Endothelial cell of umbilical vein (primary cell): ENCODE measurements at places on chromosomes 16 and 17. TPM values are rescaled to one million over a fixed set of nuclear protein-coding genes. Genes with fewer than 3 reads are reported as not detected.

GRCh38 chr17:71142333-71142732 is 973.0 kb downstream of the KCNJ2 start:
- DNase-seq, result no peak

The C16orf89 gene
- total RNA-seq, result not detected in 2 replicates

The SULT1A2 gene
- not detected in 2 replicates for total RNA-seq

DNA sequence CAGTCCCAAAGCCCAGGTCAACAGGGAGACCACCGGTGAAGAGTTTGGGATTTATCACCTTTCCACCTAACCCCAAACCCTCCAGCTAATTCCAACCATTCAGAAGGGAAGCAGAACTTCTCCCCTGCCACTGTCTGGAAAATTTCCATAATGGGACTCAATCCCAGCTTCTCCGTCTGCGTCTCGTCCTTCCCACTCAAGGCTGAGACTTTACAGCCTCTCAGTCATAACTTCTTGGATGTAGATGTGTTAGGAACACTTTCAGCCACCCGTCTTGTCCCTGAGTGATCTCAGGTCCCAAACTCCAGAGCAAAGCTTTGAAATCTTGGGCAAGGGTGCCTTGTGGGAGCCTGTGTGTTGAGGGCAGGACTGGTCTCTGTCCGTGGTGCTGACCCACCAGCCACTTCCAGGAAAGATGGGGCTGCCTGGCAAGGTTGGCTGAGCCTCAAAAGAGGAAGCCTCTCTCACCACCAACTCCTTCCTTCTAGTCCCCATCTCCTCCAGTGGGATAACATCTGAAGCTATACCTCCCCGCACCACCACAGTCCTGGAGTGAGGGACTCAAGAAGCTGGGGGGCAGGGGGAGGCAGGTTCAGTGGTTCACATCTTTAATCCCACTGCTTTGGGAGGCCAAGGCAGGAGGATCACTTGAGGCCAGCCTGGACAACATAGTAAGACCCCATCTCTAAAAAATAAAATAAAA is 9.3 kb downstream of the GAS2L2 start:
- DNase-seq, result peak; percentile 30

GRCh38 chr17:1560101-1560857 is 2.3 kb downstream of the PITPNA start:
- peak; percentile 29 for DNase-seq

DNA sequence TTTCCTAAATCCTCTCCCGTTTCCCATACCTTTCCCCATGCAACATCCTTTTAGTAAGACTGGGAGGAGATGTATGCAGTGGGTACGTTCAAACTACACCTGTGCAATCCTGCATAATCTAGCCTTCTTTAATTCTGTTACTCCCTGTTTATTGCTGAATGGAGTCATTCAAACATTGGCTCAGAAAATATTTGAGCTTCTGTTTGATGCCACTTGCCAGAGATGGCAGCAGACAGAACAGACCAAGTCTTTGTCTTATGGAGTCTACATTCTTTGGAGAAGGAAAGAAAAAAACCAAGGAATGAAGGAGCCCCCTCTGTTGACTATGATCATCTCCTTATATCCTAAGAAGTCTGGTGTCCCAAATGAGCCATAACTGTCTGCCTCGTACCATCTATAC is 288.8 kb downstream of the HAPSTR1 start:
- DNase-seq, result no peak

DNA sequence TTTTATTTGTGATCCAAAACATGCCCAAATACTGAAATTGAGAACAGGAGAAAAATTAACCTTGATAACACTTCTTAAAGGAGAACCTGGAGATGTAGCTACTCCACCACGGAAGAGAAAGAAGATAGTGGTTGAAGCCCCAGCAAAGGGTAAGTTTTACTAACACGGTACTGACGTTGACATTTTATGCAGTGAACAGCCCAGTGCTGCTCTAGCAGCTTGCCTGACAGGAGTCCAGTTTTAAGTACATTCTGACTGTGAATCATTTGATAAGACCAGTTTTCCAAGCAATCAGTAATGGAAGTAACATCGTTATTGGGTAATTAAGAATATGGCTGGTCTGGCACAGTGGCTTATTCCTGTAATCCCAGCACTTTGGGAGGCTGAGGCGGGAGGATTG is 6.5 kb downstream of the ORC6 start:
- DNase-seq, result no peak

The ALOX12 gene
- total RNA-seq, result not detected in 2 replicates

The ANKRD40CL gene
- total RNA-seq, result not detected in 2 replicates

DNA sequence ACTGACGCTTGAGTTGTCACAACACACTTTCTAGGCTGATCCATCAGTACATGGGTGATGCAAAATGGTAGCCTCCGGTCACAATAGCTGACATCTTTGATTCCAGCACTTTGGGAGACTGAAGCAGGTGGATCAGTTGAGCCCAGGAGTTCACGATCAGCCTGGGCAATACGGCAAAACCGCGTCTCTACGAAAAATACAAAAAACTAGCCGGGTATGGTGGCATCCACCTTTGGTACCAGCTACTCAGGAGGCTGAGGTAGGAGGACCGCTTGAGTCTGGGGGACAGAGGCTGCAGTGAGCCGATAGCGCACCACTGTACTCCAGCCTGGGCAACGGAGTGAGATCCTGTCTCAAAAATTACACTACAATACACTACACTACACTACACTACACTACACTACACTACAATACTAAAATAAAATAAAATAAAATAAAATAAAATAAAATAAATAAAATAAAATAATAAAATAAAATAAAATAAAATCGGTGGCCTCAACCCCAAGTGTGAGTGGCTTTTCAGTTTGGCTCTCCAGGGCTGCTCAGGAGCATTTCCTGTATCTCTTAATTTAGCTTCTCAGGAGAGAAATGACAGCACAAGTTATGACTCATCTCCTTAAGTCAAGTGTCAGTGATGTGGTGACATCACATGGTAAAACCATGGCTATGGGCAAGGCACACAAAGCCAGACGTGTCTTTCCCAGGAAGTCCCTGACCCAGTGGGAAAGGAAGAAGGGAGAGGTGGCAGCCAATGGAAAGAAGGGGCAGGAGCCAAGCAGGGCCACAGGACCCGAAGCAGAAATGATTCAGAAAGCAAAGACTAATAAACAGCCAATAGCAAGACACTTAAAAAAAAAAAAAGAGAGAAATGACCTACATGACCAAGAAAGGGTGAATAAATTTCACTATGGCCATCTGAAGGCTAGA is 75.3 kb upstream of the TBC1D3K start:
- peak; percentile 34 for DNase-seq

- no peak for DNase-seq
Measured at GRCh38 chr16:81597079-81597658, 152.6 kb downstream of the CMIP start.

The CX3CL1 gene
- 1.2 and 2.3 TPM in 2 replicates for total RNA-seq

DNA sequence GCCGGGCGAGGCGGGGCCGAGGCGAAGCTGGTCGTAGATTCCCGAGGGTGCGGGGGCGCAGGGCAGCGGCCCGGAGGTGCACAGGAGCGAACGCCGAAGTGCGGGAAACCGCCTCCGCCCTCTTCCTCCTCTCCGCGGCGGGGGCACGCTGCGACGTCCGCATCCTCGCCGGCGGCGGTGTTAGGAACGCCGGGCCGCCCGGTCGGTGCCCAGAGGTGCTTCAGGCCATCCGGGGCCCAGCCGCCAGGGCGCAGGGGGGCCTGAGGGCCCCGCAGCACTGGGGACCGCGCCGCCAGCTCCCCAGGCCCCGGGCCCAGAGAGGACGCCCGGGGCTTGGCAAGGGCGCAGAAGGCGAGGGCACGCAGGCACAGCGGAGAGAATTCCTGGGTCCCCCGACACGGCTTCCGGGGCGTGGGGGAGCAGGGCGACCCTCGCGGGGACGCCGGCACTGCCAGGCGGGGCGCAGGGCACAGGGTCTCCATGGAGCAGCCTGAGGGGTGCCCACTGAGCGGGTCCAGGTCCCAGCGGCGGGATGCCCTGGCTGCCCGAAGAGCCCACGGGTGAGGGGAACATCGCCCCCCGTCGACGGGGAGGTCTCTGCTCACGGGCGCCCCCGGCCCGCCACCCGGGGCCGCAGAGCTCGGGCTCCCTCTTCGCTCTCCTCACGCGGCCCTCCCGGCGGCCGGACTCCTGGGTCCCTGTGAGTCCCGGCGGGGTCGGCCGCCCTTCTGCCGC is 576 bp downstream of the EPOP start:
- DNase-seq, result no peak

GRCh38 chr17:11331547-11332513 is 90.8 kb downstream of the SHISA6 start:
- no peak for DNase-seq

GRCh38 chr17:42101513-42102292 is 3.4 kb upstream of the ZNF385C start:
- DNase-seq, result peak; percentile 78
